ENCODE measurements at places on chromosomes 11 and 22.

GRCh38 chr11:17273668-17274282, 2.8 kb upstream of the NUCB2 start:
- DNase-seq = no peak

DNA sequence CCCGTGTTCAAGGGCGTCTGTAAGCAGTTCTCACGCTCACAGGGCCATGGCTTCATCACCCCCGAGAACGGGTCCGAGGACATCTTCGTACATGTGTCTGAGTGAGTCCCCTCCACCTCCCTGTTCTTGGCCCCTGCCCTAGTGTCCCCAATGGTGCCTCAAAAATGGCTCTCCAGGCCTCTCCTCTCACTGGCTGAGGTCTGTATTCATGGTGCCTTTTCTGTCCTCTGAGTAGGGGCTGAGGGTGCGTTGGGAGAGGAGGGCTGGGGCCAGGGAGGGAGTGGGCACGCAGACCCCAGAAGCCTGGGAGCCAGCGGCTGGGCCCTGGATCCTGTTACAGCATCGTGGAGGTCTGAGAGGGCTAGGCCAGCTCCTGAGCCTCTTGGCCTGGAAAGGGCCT, 12.9 kb downstream of the CSDC2 start:
- no peak for DNase-seq

GRCh38 chr22:33347002-33347401, 288.8 kb upstream of the SYN3 start:
- DNase-seq = no peak

DNA sequence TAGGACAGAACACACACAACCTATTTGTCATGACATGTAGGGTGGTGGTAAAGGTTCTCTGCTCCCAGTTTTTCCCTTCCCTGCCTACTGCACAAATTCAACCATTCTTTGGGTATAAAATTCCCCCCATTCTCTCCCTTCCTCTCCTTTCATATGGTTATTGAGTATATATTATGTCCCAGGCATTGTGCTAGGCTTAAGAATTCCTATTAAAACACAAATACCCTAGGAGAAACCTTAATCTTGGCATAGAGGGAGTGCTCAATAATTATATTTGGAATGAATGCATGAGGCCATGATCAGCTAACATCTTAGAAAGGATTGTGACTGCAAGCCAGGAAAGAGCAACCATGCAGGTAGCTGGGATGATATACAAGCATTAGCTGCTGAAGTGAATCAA, 120.4 kb upstream of the MTMR2 start:
- DNase-seq = no peak

DNA sequence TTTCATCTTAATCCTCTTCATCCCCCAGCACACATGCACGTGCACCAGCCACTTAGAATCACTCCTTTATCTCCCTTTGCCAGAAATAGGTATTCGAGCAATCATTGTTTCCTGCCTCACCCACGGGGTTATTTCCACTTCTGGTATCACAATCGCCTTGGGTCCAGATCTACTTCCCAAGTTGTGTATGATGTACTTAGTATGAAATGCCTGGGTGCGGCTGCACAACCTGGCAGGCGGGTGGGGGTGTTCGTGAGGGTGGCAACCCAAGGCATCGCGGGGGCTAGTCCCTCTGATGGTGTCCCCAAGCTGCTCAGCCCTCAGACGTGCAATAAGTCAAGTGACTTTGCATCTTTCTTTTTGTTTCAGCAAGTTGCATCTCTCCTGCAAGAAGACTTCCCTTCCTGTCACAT, 475.6 kb downstream of the MIAT start:
- no peak for DNase-seq

DNA sequence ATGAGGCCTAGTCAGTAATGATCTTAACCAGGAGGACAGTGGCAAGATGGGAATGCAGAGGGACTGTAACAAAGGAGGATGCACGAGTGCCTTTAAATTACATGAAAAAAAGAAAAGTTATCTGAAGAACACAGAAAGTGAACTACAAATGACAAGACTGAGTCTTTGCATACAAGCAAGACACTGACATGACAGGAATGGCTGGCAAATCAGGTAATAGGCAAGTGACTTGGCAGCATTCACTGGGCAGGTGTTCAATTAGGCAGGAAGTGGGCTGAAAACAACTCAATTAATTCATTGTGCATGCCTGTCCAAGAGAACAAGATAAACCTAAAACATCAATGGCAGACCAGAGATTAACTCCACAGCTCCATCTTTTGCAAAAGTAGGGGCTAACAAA, 24.0 kb downstream of the SMCO4 start:
- no peak for DNase-seq

GRCh38 chr11:119421941-119422808, 797 bp downstream of the THY1 start:
- DNase-seq = no peak

GRCh38 chr22:49825436-49825835, 2.2 kb downstream of the BRD1 start:
- DNase-seq = no peak

GRCh38 chr11:58576887-58577471, 1.3 kb upstream of the LPXN start:
- no peak for DNase-seq

GRCh38 chr11:57453543-57454177, 6.7 kb upstream of the RTN4RL2 start:
- DNase-seq = no peak

DNA sequence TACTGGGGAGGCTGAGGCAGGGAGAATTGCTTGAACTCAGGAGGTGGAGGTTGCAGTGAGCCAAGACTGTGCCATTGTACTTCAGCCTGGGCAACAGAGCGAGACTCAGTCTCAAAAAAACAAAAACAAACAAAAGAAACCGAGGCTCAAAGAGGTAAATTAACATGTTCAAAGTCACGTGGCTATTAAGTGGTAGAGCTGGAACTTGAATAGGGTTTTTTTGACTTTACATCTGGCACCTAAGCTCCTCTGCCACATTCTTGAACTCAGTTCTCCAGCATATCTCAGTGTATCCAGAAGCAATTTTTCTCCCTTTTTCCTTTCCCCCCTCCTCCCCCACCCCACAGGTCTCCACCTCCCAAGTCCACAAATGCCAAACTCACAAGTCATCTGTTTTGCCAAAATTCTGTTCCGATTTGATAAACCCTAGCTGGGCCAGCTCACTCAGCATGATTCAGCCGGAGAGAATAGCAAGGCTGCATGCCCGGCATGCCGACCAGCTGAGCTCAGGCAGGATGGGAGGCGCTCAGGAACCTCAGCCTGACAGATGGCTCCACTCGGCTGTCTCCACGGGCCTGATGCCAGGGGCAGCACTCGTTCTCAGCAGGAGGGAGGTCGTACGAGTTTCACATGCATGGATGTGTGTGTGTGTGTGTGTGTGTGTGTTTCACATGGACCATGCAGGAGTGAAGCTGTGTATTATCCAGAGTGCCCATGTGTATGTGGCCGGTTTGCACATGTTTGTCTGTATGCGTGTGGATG, 63.2 kb upstream of the RRAS2 start:
- no peak for DNase-seq

DNA sequence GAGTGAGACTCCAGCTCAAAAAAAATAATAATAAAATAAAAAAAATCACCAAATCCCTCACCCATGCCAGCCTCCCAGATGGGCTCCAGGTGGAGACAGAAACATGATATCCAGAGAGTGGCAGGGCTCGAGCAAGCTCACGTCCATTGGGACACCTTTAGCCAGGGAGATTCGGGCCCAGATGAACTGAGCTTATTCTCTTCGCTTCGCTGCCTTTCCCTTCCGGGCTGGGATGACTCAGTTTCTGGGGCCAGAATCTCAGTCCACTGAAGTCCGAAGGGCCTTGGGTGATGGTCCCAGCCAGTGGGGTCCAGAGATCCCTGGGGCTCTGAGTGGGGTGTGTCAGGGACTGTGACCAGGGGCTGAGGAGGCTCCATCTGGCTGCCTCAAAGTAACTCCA, 23.0 kb upstream of the MYEOV start:
- DNase-seq = no peak

DNA sequence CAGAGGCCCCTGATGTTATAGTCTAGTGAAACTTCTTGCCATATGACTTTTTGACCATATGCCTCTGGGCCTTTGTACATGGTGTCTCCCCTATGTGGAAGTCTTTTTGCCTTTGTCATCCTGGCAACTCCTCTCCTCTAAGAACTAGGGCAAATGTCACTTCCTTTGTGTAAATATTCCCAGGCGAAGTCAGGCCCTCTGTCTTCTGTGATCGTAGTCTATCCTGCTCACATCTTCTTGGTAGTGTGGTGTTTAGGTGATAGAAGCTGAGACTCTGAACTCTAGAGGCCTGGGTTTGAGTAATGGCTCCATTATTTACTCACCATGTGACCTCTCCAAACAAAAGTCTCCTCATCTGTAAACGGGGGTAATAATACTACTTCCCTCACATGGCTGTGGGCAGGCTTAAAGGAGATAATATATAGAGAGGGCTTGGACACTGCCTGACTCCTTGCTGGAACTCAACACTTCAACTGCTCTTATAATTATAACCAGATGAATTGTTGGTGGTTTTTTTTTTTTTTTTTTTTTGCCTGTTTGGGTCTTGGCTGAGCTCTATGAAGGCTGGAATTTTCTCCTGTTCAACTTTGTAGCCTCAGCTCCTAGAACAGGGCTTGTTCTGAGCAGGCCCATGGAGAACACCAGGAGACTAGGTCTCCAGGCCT, 43.8 kb downstream of the INSC start:
- no peak for DNase-seq

- DNase-seq = no peak
These were observed 99.5 kb upstream of the API5 start for GRCh38 chr11:43212279-43212678.

- no peak for DNase-seq
These were observed 25.5 kb upstream of the TSPAN18 start for GRCh38 chr11:44701276-44701675.

- DNase-seq = no peak
These were observed 165.1 kb downstream of the WNT11 start for GRCh38 chr11:76041208-76041607.

GRCh38 chr22:40855071-40855978, 1.1 kb downstream of the ST13 start:
- DNase-seq = no peak

- no peak for DNase-seq
These were observed 13.2 kb downstream of the APOL6 start for GRCh38 chr22:35661464-35661863.

- no peak for DNase-seq
These were observed 10.8 kb downstream of the EHF start for GRCh38 chr11:34631737-34632104.

GRCh38 chr11:119469506-119469905, 46.5 kb upstream of the THY1 start:
- DNase-seq = no peak

GRCh38 chr11:111978028-111978771, 41.1 kb downstream of the DIXDC1 start:
- DNase-seq = no peak

DNA sequence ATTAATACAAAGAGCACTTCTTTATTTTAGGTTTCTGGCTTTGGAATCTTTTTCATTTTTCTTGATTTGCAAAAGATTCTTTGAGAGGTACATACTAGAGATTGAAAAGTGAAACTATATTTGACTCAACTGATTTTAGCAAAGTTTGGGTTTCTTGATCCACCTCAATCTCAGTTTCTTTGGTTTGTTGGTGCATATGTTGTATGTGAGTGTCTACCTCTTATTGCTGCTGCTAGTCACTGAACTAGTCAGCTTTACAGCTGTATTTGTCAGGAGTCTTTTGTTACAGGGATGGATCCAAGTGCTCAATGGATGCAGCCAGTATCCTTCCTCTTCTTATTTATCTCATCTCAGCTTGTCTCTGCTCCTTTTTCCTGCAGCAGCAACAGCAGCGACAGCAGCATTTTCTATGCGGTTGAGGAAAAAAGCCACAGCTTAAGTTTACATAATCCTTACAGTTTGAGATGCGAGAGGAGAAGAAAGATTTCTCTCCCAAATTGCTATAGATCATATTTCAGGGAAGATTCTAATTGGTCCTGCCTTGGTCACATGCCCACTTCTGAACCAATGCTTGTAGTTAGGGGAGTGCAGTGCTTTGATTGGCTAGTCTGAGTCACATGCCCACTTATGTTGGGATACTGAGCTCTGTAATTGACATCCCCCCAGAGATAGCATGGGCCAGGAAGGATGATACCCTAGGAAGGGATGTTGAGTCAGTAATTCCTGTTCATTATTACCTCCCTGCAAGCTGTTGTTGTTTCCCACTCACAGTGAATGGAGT, 10.0 kb upstream of the ZNRF3 start:
- DNase-seq = no peak

DNA sequence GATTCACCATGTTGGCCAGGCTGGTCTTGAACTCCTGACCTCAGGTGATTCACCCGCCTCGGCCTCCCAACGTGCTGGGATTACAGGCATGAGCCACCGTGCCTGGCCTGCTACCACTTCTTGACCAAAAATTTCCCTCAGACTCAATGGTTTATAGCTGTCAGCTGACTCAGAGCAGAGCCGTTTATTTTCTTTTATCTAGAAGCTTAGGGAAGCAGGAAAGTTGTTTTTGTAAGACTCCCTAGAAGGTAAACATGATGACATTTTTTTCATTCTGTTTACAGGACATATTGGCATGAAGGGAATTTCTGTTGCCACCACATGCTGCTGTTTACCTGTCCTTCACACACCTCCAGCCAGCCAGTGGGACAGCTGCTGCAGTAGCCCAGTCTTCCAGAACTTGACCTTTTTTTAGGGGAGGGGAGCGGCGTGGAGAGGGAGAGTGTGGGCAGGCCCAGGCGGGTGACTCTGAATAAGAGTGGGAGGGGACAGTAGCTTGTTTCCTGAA, 56.1 kb upstream of the PTPRJ start:
- DNase-seq = peak; percentile 62

- DNase-seq = no peak
These were observed 1.9 kb upstream of the SMDT1 start for GRCh38 chr22:42077486-42078125.

DNA sequence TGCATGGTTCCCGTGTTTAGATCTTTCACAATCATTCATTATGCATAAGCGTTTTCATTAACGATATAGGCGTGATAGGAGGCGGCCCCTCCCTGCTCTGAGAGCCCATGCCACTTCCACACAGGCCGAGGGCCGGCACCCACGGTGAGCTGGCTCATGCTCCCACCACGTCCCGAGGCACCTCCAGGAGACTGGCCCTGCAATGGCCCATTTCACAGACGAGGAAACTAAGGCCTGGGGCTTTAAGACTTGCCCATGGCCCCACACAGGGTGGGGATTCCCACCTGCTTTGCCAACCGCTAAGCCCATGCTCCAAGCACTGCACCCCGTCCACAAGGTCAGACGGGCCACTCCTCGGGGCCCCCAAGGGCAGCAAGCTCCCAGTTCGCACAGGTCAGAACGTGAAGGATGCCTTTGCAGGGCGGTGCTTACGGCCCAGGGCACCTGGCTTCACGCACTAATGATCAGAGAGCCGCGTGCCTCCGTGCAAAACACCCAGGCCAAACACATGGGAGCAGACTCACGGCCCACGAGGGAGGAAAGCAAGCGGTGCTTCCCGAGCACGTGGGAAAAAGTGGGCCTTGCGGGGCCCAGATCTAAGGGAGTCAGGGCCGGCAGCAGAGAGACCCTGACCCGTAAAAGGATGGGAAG, 8.3 kb downstream of the OSBPL5 start:
- DNase-seq = no peak

All from activated naive CD4-positive, alpha-beta T cell treated with anti-CD3 and anti-CD28 coated beads, Interleukin-2, amount 50 U/mL, for 72 hours (primary cell).